ENCODE measurements at places on chromosomes 2 and 18.

- ATAC-seq: no peak
Measured at GRCh38 chr2:100894105-100894795, 74.3 kb downstream of the NPAS2 start.

DNA sequence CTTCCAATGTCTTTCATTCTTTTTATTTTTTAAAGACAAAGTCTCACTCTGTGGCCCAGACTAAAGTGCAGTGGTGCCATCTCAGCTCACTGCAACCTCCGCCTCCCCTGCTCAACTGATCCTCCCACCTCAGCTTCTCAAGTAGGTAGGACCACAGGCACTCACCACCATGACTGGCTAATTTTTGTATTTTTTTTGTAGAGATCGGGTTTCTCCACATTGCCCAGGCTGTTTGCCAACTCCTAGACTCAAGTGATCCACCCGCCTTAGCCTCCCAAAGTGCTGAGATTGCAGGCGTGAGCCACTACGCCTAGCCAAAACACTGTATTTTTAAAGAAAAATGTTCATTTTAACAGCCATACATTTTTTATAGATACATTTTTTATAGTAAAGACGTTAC is 12.7 kb downstream of the GCKR start:
- no peak for ATAC-seq

- ATAC-seq: no peak
Measured at GRCh38 chr18:926946-927345, 22.3 kb downstream of the ADCYAP1 start.

GRCh38 chr2:63736354-63736753 is 105.3 kb upstream of the UGP2 start:
- ATAC-seq: no peak

GRCh38 chr18:42187611-42188380 is 232.8 kb downstream of the PIK3C3 start:
- ATAC-seq: no peak
